Stimulated activated CD4-positive, alpha-beta T cell treated with anti-CD3 and anti-CD28 coated beads, Interleukin-1b, Interleukin-23, amount 100 ng/mL, for 1 hour (primary cell): ENCODE measurements at places on chromosomes 4 and X.

- no peak for DNase-seq
Measured at GRCh38 chr4:151564321-151564720, 155.3 kb downstream of the FHIP1A start.

DNA sequence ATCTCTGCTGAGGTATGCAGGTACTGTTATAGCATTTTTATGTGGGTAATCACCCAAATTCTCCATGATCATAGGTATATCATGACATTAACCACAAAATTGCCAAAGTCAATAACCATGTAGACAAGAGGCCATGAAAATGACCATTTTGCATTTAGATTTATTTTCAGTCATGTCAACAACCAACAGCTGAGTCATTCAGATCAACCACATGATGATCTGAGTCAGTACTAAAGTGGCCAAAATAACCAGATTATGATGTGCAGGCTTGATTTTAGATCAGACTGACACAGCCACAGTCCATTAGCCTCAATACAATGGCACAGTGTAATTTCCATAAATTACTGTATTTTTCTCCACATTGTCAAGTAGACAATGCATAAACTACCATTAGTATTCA is 240.5 kb downstream of the GRIA3 start:
- no peak for DNase-seq

- no peak for DNase-seq
Measured at GRCh38 chr4:36278789-36279188, 2.6 kb upstream of the DTHD1 start.

DNA sequence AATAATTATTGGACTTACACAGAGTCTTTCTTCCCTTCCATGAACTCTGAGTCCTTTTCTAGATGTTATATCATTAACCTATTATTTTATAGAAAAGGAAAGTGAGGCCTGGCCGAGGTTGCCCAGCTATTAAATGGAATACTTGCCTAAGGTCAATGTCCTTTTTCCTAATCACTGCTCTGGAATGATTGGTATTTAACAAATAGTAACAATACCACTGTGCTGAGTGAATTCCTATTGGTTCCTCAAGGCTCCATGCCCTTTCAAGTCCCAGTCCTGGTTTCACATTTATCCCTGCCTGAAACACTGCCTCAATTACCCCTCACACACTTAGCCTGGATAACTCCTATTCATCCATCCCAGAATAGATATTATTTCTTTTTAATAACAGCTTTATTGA is 6.2 kb downstream of the TCEAL9 start:
- DNase-seq, result no peak
